ENCODE measurements at places on chromosomes 6 and 20. TPM values are rescaled to one million over a fixed set of nuclear protein-coding genes. Genes with fewer than 3 reads are reported as not detected.

GRCh38 chr6:90575267-90575666 lies 11.6 kb downstream of the MAP3K7 start:
- DNase-seq: no peak

DNA sequence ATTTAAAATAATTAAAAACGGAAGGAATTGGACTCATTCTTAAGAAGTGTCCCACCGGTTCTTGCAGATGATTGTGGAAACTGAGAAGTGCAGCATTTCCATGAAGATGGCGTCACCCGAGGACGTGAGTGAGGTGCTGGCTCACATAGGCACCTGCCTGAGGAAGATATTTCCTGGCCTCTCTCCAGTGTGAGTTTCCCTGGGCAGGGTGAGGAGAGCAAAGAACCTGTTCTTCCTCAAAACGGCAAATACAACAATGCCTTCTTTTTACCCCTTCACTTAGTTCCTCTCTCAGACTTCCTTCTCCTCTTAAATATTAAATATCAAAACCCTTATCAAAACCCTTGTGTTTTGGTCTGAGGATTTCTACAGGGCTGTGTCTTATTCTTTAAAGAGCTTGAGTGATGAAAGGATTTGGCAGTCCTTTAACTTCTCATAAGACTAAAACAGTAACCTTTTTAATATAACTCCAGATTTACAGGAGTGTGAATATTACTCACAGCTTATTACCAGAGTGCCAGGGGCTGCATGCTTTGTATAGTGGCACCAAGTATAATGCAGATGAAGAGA lies 156.3 kb downstream of the CARMIL1 start:
- DNase-seq: no peak

- no peak for DNase-seq
Measured at GRCh38 chr20:3162080-3162611, 2.5 kb upstream of the FASTKD5 start.

DNA sequence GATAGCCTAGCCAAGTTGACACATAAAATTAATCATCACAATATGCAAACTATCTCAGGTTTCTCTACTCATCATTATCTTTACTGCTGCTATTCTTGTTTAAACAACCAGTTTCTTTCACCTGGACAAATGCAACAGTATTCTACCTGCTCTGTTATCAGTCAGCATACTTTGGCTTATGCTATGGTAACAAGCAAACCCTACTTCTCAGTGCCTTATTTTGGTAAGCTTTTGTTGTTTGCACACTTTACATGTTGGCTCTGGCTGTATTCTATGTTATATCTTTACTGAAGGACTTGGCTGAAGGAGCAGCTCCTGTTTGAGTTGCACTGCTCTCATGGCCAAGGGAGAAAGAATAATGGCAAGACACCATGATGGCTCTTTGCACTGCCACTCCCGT lies 463.1 kb downstream of the EPM2A start:
- DNase-seq: no peak

DNA sequence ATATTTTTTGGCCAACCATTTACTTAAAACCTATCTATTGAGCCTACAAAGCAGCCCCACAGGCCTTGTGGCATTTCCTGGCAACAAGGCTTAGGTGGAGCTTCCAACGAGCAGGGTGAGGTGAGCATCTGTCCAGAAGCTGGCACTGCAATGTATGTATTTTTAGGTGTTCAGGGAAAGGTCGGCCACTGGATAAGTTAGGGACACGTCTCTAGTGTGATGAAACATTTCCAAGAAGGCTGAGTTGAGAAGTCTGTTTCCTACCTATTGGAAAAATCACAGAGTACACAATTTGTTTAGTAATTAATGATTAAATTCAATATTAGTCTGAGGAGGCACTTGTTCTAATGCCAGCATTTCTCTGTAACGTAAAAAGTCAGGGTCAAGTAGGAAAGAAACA lies 17.8 kb upstream of the RCAN2 start:
- DNase-seq: no peak

DNA sequence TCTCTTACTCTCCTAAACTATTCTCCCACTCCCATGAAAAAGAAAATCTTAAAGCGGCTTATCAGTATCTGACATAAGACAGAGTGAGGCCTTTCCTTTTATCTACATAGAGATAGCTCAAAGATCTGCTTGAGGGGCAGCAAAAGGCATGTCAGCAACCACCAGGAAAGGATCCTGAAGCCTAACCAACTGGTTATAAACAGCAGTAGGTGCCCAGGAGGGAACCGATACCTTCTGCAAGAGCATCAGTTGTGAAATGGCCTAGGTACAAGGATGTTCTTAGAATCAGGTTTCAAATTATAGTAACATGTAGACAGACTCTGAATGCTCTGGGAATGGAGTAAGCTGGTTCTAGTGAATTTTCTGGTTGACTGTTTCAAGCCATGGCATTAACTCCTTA lies 21.4 kb downstream of the JARID2 start:
- DNase-seq: no peak

GRCh38 chr20:60501048-60501447 lies 542.8 kb downstream of the CDH26 start:
- DNase-seq: no peak

- DNase-seq: no peak
Measured at GRCh38 chr20:61127311-61128039, 124.6 kb upstream of the CDH4 start.

DNA sequence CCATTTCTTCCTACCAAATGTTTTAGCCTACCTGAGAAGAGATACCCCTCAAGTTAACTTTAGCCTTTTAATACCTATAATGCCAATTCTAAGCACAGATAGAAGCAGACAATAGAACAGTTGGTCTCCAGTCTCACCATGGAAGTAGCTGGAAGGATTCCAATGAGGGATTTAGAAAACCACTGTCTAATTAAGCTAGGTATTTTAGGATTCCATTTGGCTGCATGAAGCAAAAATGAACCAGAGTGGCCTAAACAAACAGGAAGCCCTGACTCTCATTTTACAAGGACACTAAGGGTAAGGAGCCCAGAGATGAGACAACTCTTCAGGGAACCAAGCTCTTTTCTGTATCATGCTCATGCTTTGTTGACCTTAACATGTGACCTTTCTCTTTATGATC lies 199.2 kb downstream of the ALDH8A1 start:
- DNase-seq: no peak

DNA sequence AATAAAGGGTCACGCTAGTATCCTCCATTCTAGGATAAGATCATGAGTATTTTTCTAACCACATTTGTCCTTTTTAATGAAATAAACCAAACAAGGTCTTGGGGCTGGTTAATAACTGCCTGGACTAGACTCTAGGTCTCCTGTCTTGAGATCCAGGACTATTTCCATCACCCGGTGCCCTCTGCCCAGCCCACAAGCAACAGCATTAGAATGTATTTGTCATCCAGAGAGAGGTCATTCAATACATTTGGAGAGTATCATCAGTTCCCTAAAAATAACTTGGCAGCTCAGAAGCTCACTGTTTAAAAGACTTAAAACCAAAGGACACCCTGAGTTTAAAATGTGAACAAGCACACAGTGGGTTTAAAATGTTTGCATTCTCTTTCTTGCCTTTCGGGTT lies 4.4 kb upstream of the RBM24 start:
- no peak for DNase-seq

- DNase-seq: no peak
Measured at GRCh38 chr6:36377594-36377993, 9.9 kb downstream of the ETV7 start.

GRCh38 chr6:15329197-15329671 lies 83.4 kb downstream of the JARID2 start:
- DNase-seq: no peak

- DNase-seq: no peak
Measured at GRCh38 chr6:111027219-111027618, 45.4 kb downstream of the RPF2 start.

GRCh38 chr6:20115246-20115980 lies 96.9 kb downstream of the MBOAT1 start:
- DNase-seq: no peak

- DNase-seq: no peak
Measured at GRCh38 chr6:150702675-150703074, 103.0 kb downstream of the PLEKHG1 start.

Gene ZSWIM3
- 1.8 TPM for total RNA-seq

Gene NKX2-4
- total RNA-seq: not detected

Gene TRIM27
- total RNA-seq: 62.5 TPM

Gene AVP
- total RNA-seq: not detected

Gene TINAG
- not detected for total RNA-seq

Gene STMND1
- total RNA-seq: not detected

Gene SNRPB2
- total RNA-seq: 78.4 TPM

Gene MOG
- total RNA-seq: not detected

Gene SAPCD1
- total RNA-seq: 18.2 TPM

Gene OR12D3
- total RNA-seq: not detected

Data from HCT116 (cell line).